HCT116 (cell line): ENCODE measurements at places on chromosomes 2 and 18. TPM values are rescaled to one million over a fixed set of nuclear protein-coding genes. Genes with fewer than 3 reads are reported as not detected.
A peak's percentile ranks its signal among the peaks of the same experiment; 100 is the strongest.

GRCh38 chr2:108139521-108139920 is 100.2 kb upstream of the SULT1C3 start:
- H3K27me3 ChIP-seq = no peaks in the 10 kb centered on the region
- DNase-seq = no peak
- H3K4me1 ChIP-seq = no peaks in the 10 kb centered on the region

The CDKL4 gene
- 0.27 TPM for total RNA-seq

DNA sequence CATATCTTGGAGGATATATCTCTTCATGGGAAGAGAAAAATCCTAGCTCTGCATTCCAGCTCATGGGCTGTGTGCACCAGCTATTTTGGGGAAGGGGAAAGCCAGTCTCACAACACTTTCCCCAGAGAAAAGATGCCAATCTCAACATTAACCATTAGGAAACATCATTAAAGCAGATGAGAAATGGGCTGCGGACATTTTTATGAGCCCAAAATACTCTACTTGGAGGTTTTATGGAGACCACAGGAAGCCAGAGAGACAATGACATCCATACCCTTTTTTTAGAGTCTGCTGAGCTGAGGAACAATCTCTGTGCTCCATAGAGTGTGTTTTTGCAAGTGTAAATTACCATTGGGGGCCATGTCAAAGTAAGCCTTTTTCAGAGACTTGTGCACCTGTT is 213.7 kb downstream of the TRIB2 start:
- H3K4me3 ChIP-seq = no peak overlapping the region
- no peaks in the 10 kb centered on the region for H3K36me3 ChIP-seq
- H3K27me3 ChIP-seq = no peaks in the 10 kb centered on the region
- DNase-seq = no peak
- no peak overlapping the region for H3K27ac ChIP-seq

DNA sequence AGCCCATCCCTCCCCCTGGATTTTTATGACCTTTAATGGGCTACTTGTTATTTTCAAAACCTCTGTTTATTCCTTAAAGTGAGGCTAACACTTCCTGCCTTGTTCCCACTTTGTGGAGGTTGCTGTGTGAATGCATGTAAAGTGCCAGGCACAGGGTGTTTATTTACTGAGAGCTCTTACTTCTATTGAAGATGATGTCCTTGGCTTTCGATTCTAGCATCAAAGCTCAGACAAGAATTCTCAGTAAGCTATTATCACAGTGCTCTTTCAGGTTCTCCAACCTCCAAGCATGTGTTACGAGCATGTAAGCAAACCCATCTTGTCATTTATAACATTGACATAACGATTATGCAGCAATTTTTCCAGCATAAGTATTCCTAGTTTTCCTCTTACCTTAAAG is 44.2 kb downstream of the DPYSL5 start:
- no peak for DNase-seq
- no peak overlapping the region for H3K4me3 ChIP-seq
- H3K4me1 ChIP-seq = peaks cover 5% of the 10 kb centered on the region; the same call in 1 of the 2 replicates
- no peak overlapping the region for H3K27ac ChIP-seq
- no peaks in the 10 kb centered on the region for H3K36me3 ChIP-seq

The EPB41L3 gene
- total RNA-seq = 0.34 TPM

GRCh38 chr2:164430166-164430783 is 191.0 kb downstream of the GRB14 start:
- peaks cover 38% of the 10 kb centered on the region for H3K27me3 ChIP-seq
- DNase-seq = peak; percentile 23
- H3K4me1 ChIP-seq = no peaks in the 10 kb centered on the region

DNA sequence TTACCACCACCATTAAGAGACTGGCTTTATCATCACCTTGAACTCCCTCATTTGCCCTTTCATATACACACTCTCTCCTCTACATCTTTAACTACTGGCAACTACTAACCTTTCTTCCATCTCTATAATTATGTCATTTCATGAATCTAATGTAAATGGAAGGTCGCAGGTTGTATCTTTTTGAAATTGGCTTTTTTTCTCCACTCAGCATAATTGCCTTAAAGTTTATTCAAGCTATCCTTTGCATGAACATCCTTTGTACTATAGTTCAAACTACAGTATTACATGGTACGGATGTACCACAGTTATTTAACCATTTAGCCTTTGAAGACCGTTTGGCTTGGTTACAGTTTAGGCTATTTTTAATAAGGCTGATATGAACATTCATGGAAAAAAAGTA is 129.5 kb upstream of the ZNF804A start:
- no peak overlapping the region for H3K27ac ChIP-seq
- no peaks in the 10 kb centered on the region for H3K27me3 ChIP-seq
- no peaks in the 10 kb centered on the region for H3K4me1 ChIP-seq
- H3K36me3 ChIP-seq = no peaks in the 10 kb centered on the region
- H3K4me3 ChIP-seq = no peak overlapping the region

The PRKRA gene
- 49.8 TPM for total RNA-seq

The FBXO41 gene
- total RNA-seq = 34.9 TPM

DNA sequence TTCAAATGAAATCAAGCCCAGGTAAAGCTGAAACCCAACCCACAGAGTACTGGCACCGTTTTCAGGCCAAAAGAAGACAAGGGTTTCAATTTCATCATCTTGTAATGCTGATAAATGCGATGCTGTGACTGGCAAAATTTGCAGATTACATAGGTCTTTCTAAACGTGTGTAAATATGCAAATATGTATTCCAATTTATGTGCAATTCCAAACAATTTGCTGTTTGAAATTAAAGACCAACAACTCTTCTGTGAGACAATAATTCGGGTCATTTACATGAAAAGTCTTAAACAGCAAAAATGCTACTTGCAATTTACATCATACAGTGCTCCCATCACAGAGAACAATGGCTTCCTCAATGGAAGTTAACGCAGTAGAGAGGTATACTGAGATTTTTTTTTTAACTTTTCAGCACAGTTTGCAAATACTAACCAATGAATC is 2.8 kb upstream of the ZNF532 start:
- no peaks in the 10 kb centered on the region for H3K36me3 ChIP-seq
- H3K27ac ChIP-seq = no peak overlapping the region
- no peaks in the 10 kb centered on the region for H3K27me3 ChIP-seq
- H3K4me1 ChIP-seq = peaks cover 24% of the 10 kb centered on the region

DNA sequence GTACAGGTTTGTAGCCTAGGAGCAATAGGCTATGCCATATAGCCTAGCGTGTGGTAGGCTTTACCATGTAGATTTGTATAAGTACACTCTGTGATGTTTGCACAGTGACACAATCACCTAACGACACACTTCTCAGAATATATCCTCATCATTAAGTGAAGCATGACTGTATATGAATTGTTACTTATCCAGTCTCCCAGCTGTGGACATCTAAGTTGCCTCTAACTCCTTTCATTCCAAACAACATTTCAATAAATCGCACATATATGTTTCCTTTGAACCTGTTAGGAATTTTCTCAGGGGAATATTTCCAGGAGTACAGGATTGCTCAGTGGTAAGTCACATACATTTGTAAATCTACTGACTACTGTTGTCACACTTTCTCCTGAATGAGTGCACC is 90.0 kb downstream of the ARHGAP15 start:
- no peak for DNase-seq
- no peaks in the 10 kb centered on the region for H3K4me1 ChIP-seq
- H3K36me3 ChIP-seq = no peaks in the 10 kb centered on the region
- no peaks in the 10 kb centered on the region for H3K27me3 ChIP-seq
